ENCODE measurements at places on chromosomes 2 and 18.

- no peak for DNase-seq
These were observed 1662.9 kb downstream of the SUCLG1 start for GRCh38 chr2:82796132-82796531.

GRCh38 chr2:205712508-205712907 is 30.2 kb downstream of the NRP2 start:
- no peak for DNase-seq

- DNase-seq, result no peak
These were observed 56.3 kb upstream of the FZD5 start for GRCh38 chr2:207825978-207826377.

GRCh38 chr18:9704233-9705118 is 3.6 kb upstream of the RAB31 start:
- DNase-seq, result no peak

DNA sequence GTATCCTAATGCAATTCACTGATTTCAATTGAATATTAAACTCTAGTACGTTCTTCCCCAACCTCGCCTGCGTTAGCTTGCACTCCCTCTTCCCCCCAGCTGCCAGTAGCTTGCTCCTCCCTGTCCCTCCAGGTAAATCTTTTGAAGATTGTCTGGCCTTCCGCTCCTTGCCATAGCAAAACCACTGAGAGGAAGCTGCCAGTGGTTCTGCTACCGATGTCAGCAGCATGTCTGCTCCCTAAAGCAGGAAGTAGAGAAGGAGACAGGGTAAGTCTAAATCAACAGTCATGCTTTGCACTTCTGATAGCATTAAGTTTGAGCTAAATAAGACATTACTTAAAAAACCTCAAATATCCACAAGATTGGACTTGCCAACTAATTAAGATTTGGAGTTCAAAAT is 89.1 kb downstream of the SCN2A start:
- DNase-seq, result no peak

GRCh38 chr2:240986787-240987411 is 11.5 kb upstream of the SNED1 start:
- DNase-seq, result no peak

GRCh38 chr2:226398580-226398979 is 401.0 kb downstream of the IRS1 start:
- DNase-seq, result no peak

DNA sequence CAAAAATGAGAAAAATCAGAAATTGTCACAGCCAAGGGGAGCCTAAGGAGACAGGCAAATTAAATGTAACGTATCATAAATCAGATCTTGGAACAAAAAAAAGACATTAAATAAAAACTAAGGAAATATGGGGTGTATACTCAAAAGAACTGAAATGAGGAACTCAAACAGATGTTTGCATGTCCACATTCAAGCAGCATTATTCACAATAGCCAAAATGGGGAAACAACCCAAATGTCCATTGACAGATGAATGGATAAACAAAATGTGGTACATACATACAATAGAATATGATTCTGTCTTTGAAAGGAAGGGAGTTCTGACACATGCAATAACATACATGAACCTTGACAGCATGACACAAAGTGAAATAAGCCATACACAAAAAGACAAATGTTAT is 155.8 kb upstream of the KLF7 start:
- DNase-seq, result no peak

GRCh38 chr2:224820283-224820991 is 104.3 kb upstream of the CCDC195 start:
- DNase-seq, result no peak

Data from activated gamma-delta T cell treated with Interleukin-2 at 50 U/mL for 16 hours (primary cell).